ENCODE measurements at places on chromosomes 2 and 18. TPM values are rescaled to one million over a fixed set of nuclear protein-coding genes. Genes with fewer than 3 reads are reported as not detected.

Gene CHRNG
- total RNA-seq = not detected

Gene CYP27C1
- total RNA-seq = not detected

Gene POTEC
- total RNA-seq = not detected

Gene GREB1L
- 0.76 TPM for total RNA-seq

Gene TCF4
- 374 TPM for total RNA-seq

Gene ANKRD30B
- total RNA-seq = not detected

Gene CCL20
- 0.53 TPM for total RNA-seq

Gene RBFA
- 30.5 TPM for total RNA-seq

Gene RAD51AP2
- not detected for total RNA-seq

Gene SERPINB13
- not detected for total RNA-seq

Gene CCDC148
- 0.69 TPM for total RNA-seq

Gene CYP27A1
- total RNA-seq = 12.6 TPM

Gene IL36RN
- total RNA-seq = not detected

All from endothelial cell of umbilical vein (primary cell).